ENCODE measurements at places on chromosomes 1 and 21.

DNA sequence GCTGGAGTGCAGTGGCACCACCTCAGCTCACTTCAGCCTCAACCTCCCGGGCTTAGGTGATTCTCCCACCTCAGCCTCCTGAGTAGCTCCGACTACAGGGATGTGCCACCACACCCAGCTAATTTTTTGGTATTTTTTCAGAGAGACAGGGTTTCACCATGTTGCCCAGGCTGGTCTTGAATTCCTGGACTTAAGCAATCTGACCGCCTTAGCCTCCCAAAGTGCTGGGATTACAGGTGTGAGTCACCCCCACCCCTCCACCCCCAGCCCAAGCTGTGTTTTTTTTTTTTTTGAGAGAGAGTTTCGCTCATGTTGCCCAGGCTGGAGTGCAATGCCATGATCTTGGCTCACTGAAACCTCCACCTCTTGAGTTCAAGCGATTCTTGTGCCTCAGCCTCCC lies 75.4 kb downstream of the NKAIN1 start:
- DNase-seq: no peak

GRCh38 chr1:197439708-197440280 lies 171.7 kb downstream of the CRB1 start:
- DNase-seq: peak; percentile 5

GRCh38 chr1:188220051-188220450 lies 1391.3 kb downstream of the PLA2G4A start:
- no peak for DNase-seq

GRCh38 chr1:209822706-209823105 lies 5.1 kb upstream of the UTP25 start:
- DNase-seq: no peak

GRCh38 chr1:43835082-43836021 lies 98.2 kb upstream of the ARTN start:
- no peak for DNase-seq

GRCh38 chr1:235077571-235078479 lies 50.8 kb downstream of the TOMM20 start:
- DNase-seq: no peak

- DNase-seq: no peak
Observed at GRCh38 chr1:40851643-40852042, 10.5 kb downstream of the CITED4 start.

- no peak for DNase-seq
Observed at GRCh38 chr1:182726912-182727311, 42.5 kb upstream of the RGS8 start.

GRCh38 chr1:114290341-114290740 lies 136.7 kb upstream of the SYT6 start:
- DNase-seq: no peak

- DNase-seq: no peak
Observed at GRCh38 chr1:39183503-39184353, 20.8 kb upstream of the MACF1 start.

GRCh38 chr1:230414102-230414501 lies 12.0 kb downstream of the PGBD5 start:
- DNase-seq: no peak

- DNase-seq: no peak
Observed at GRCh38 chr1:1781526-1781903, 3.2 kb upstream of the NADK start.

GRCh38 chr1:21822349-21822748 lies 10.3 kb downstream of the LDLRAD2 start:
- no peak for DNase-seq

GRCh38 chr1:32487182-32487581 lies 22.3 kb downstream of the ZBTB8B start:
- DNase-seq: no peak

GRCh38 chr1:109269212-109269980 lies 13.5 kb downstream of the PSRC1 start:
- DNase-seq: no peak

GRCh38 chr1:37509181-37509580 lies 5.4 kb downstream of the MEAF6 start:
- no peak for DNase-seq

DNA sequence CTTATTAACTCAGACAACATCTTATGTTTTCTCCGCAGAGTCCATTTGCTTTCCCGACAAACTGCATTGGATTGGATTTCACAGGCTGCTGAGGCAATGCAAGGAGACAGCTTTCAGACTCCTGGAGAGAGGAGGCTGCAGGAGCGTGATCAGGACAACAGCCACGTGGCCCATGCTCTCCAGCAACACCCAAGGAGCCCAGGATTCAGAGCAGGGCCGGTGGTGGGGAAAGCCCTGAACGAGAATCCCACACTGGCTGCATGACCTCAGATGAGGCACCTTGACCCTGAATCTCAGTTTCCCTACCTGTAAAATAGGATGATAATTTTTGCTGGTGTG lies 78.3 kb upstream of the NFASC start:
- no peak for DNase-seq

DNA sequence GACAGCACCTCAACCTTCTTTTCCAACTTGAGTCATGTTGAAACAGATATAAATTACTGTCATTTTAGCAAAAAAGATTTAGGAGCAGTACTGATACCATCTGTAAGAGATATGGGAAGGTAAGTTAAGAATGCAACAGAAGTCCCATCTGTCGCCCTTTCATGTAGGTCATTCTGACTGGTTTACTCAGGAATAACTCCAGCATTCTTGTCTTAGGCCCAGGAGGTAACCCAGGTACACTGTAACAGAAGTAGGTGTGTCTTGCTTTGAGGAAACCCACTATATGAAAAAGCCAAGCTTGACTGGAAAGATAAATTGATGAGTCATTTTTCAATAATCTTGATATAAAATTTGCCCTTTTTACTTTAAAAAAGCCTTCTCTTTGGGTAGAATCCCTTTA lies 35.4 kb downstream of the PGM1 start:
- DNase-seq: no peak

DNA sequence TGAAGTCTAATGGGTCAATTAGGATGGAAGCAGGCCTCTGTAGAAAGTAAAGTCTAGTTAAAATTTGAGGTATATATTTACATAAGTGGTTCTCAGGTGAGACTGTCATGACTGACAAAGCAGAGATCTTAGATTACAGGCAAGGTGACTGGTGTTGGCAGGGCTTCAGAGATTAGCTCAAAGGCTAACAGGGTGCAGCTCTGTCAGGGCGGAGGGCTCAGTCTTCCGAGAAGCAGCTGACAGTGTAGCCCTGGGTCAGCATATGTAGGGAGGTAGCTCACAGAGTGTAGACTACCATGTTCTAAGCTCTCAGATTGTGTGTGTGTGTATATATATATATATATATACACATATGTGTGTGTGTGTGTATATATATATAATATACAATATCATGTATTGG lies 54.7 kb downstream of the RBM11 start:
- no peak for DNase-seq

DNA sequence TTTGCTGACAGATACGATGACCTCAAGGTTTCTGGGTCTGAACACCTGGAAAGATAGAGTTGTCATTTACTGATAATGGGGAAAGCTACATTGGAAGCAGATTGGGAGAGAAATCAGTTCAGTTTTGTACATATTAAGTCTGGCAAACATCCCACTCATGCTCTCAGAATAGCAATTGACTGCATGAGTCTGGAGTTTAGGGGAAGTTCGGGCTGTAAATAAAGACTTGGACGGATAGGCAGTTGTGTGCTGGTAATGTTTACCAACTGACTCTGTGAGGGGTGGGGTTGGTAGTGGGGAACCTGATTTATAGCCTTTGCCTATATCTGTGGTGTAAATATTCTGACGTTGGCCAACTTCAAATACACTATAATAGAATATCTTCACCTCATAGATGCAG lies 4.0 kb downstream of the H6PD start:
- no peak for DNase-seq

DNA sequence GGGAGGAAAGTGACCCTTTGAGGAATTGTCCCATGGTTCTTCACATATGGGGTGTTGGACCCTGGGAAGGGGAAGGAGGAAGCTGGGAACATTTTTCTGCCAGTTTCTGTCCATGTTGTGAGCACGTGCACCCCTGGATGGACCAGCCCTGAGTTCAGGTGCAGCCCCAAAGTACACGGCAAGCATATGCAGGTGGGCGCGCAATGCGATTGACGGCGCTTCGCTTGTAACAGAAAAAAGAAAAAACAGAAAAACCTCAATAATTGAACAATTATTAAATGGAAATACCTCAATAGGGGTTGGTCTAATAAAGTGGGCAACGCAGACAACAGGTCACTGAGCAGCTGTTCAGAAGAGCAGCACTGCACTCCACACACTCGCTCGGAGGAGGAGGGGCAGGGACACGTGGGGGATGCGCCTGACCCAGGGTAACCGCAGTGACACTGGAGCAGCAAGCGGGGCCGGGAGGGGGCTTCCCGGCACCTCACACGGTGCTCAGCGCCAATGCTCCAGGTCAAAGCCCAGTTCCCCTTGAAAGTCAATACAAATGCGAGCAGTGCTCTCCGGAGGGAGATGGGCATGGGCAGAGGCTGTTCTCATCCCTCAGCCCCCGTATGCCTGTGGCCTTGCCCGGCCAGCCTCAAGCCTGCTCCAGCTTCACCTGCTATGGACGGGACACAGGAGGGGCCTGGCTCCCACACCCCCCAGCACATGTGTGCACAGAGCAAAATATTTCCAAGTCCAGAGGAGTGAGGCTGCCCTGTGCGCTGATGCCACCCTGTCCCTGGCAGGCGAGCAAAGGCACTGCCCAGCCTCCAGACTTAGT lies 6.6 kb upstream of the ACTRT2 start:
- DNase-seq: no peak

DNA sequence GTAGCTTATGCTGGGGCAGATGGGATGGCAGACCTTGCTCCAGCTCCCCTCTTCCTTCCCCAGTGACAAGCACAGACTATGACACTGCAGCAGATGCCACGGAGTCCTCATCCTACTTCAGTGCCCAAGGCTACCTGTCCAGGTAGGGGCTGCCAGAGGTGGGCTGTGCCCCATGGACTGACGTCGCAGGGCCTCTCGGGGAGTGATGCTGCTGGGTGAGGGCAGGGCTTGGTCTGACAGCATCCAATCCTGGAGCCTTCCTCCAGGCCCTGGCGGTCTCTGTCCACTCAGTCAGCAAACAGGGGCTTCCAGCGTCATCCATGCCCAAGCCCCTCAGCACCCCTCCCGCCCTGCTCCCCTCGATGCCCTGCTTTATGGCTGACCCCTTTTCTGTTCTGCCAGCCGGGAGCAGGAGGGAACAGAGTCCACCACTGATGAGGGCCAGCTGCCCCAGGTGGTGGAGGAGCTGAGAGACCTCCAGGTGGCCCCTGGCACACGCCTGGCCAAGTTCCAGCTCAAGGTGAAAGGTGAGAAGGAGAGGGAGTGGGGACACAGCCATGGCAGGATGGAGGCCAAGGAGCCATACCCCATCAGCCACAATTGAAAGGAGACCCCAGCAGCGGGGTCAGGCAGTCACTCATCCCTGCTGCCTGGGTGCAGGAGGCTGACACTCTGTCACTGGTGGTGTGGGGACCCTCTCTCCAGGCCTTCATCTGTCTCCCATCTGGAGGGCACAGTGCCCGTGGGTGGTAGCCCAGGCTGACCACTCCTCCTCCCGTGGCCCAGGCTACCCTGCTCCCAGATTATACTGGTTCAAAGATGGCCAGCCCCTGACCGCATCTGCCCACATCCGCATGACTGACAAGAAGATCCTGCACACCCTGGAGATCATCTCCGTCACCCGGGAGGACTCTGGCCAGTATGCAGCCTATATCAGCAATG lies 73.6 kb downstream of the TRIM11 start:
- DNase-seq: no peak

GRCh38 chr21:28548291-28548690 lies 444.4 kb downstream of the LTN1 start:
- no peak for DNase-seq

GRCh38 chr1:168513656-168514404 lies 30.0 kb downstream of the XCL2 start:
- no peak for DNase-seq
